ENCODE measurements at places on chromosomes 2 and 18.

GRCh38 chr2:85275984-85276540, 51.7 kb downstream of the TGOLN2 start:
- DNase-seq: no peak

DNA sequence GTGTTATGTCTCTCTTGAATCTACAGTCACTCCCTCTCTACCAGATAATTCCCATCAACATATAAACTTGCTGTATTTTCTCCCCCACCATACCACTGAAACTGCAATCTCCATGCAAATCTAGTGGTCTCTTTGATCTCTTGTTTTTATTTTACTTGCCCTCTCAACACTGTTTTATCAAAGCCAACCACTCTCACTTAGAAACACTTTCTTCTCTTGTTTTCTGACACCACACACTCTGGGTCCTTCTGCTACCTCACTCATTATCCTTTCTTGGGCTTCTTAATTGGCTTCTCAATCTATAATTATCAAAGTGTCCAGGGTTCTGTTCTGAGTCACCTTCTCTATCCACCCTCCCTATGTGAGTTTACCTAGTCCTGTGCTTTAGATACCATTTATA, 2.0 kb upstream of the MCFD2 start:
- no peak for DNase-seq

- DNase-seq: no peak
These were observed 18.9 kb downstream of the ADI1 start for GRCh38 chr2:3500326-3500899.

DNA sequence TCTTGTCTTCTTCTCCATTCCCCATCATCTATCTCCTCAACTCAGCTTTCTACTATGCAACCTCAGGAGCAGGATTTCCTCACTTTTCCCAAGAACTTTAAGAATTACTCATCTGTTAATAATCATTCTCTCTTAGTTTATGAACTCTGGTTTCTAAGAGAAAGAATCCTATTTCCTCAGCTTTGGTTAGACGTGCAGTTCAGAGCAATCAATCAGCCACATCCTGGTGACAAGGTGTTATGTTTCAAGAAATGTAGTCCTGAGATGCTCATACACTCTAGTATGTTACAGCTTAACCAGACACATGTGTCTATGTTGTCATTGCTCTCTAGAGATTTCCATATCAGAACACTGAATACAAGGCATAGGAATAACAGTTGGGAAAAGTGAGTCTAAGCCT, 277.9 kb downstream of the MBD2 start:
- no peak for DNase-seq

DNA sequence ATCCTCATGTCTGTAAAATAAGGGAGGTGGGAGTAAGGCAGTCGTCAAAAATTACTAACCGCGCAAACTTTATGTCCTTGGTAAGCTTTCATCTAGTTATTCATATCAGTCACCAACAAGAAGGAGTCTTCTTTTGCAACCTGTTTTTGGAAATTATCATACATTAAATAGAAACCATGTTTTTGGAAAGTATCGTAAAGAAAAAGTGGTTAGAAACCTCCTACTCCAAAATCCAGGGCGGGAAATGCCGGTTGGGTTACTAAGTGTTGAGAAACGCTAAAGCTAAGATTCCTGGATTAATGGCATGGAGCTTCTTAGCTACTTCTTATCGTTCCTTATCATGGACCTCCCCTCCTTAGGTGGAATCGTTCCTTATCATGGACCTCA, 778 bp downstream of the BBS5 start:
- no peak for DNase-seq

All from progenitor cell of endocrine pancreas (in vitro differentiated cells).